Body of pancreas (tissue), 4 donors: ENCODE measurements at places on chromosomes 11 and 22. TPM values are rescaled to one million over a fixed set of nuclear protein-coding genes. Genes with fewer than 3 reads are reported as not detected.

OR56A1 gene
- total RNA-seq = not detected

CELSR1 gene
- total RNA-seq = 3.6 TPM

ESAM gene
- total RNA-seq = 20.8 TPM

OR52I2 gene
- total RNA-seq = not detected

FLRT1 gene
- 0.26 TPM for total RNA-seq

ALX4 gene
- total RNA-seq = not detected

DNA sequence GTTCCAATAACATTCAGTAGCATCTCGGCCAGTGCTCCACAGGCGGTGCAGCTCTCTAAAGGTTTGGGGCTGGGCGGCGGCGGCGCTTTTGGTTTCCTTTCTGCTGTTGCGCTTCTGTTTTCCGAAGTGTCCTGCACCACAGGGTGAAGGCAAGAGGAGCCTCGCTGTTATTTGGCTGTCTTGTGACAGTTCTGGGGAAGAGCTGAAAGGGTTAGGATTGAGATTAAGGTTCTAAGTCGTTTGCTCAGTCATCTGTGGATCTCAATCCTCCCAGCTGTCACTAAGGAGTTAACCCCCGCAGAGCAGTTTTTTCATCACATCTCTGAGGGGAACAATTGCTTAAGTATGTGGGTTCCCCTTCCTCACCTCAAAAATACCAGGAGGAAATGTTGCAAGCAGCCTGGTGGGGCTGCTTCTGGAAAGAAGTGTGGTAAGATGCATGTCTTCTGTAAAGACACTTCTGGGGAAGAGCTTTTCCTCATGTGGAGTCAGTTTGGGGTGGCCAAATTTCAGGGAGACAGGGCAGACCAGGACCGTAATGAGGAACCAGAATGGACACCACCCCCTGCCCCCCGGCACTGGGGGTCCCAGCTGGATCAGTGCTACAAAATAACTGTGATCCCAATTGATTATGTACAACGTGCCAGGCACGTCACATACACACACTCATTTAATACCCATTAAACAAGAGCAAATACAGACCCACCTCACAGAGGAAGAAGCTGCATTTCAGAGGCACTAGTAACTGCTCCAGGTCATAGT lies 14.2 kb downstream of the TMEM121B start:
- no peaks in the 10 kb centered on the region for H3K27me3 ChIP-seq
- H3K4me3 ChIP-seq = no peak overlapping the region
- no peak for DNase-seq
- peak overlapping the region; percentile 27 for H3K27ac ChIP-seq
- peaks cover 26% of the 10 kb centered on the region for H3K36me3 ChIP-seq
- H3K4me1 ChIP-seq = no peaks in the 10 kb centered on the region

GRCh38 chr11:118870396-118871343 lies 13.0 kb upstream of the CXCR5 start:
- H3K4me1 ChIP-seq = peaks cover 24% of the 10 kb centered on the region
- no peaks in the 10 kb centered on the region for H3K36me3 ChIP-seq
- peak overlapping the region; percentile 95 for H3K27ac ChIP-seq
- H3K27me3 ChIP-seq = no peaks in the 10 kb centered on the region
- no peak for DNase-seq

- no peaks in the 10 kb centered on the region for H3K36me3 ChIP-seq
- H3K4me1 ChIP-seq = peaks cover 13% of the 10 kb centered on the region
- no peaks in the 10 kb centered on the region for H3K27me3 ChIP-seq
- DNase-seq = no peak
These were observed 27.5 kb downstream of the TRMU start for GRCh38 chr22:46362934-46363515.

DNA sequence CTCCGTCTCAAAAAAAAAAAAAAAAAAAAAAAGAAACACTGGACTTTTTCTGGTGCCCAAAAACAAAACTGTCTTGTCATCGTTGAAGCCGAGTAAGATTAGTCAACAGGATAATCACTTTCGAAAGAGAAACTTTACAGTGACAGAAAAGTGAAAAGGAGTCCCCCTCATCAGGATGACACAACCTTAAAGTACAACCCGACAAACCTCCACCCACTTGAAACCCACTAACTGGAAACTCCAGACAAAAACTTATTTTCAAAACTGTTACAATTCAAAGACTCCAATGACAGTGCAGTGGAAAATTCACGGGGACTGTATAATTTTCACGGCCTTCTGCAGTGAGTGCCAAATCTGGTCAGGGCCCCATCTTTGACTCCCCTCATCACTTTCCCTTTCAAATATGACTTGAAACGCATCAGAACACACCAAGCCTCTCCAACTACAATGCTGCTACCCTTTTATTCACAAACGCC lies 1.3 kb downstream of the DENND5A start:
- H3K27me3 ChIP-seq = no peaks in the 10 kb centered on the region
- DNase-seq = no peak
- H3K4me3 ChIP-seq = no peak overlapping the region
- no peaks in the 10 kb centered on the region for H3K36me3 ChIP-seq
- H3K4me1 ChIP-seq = peaks cover 28% of the 10 kb centered on the region
